NCI-H2227 treated with DMSO at 0.1 percent for 48 hours (cell line): ENCODE measurements at places on chromosomes 7 and 10.
A peak's percentile ranks its signal among the peaks of the same experiment; 100 is the strongest.

- no peak for DNase-seq
Observed at GRCh38 chr10:15642095-15642494, 77.6 kb downstream of the ITGA8 start.

- DNase-seq, result no peak
Observed at GRCh38 chr7:130400120-130400572, 19.9 kb downstream of the CPA1 start.

DNA sequence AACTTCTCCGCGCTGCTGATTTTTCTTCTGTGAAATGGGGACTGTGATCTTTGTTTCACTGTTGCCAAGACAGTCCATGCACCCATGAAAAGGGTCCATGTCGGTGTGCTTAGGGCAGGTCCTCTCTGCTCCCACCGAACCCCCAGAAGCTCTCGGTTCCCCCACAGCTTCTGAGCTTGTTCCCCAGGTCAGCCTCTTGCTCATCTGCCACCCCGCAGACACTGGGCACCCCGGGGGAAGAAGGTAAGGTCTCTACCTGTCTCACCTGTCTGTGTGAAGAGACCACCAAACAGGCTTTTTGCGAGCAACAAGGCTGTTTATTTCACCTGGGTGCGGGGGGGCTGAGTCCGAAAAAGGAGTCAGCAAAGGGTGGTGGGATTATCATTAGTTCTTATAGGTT lies 66.2 kb upstream of the NANOS1 start:
- no peak for DNase-seq

- DNase-seq, result no peak
Observed at GRCh38 chr7:4167385-4167910, 514.6 kb upstream of the FOXK1 start.

- no peak for DNase-seq
Observed at GRCh38 chr7:100632951-100633717, 8.2 kb downstream of the TFR2 start.

DNA sequence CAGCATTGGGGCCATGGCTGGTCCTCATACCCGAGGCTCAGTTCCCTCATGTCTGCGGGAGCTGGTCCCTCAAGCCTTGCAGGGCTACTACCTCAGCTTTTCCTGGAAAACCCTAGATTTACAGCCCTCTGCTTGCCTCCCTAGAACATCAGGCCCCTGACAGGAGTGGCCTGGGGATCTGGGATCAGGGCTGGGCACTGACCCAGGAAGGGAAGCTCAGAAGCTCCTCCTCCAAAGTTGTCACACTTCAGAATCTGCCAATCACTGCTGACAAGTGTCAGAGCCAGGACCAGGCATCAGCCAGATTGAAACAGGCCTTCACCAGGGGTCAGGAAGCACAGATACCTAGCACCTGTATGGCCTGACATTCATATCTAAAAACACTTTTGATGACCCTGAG lies 115.2 kb downstream of the GRID1 start:
- no peak for DNase-seq

- DNase-seq, result peak; percentile 78
Observed at GRCh38 chr7:99997545-99998137, 17.8 kb upstream of the ZKSCAN1 start.

- no peak for DNase-seq
Observed at GRCh38 chr7:94410413-94411187, 15.9 kb downstream of the COL1A2 start.

GRCh38 chr7:52447581-52448180 lies 587.8 kb upstream of the POM121L12 start:
- DNase-seq, result no peak

DNA sequence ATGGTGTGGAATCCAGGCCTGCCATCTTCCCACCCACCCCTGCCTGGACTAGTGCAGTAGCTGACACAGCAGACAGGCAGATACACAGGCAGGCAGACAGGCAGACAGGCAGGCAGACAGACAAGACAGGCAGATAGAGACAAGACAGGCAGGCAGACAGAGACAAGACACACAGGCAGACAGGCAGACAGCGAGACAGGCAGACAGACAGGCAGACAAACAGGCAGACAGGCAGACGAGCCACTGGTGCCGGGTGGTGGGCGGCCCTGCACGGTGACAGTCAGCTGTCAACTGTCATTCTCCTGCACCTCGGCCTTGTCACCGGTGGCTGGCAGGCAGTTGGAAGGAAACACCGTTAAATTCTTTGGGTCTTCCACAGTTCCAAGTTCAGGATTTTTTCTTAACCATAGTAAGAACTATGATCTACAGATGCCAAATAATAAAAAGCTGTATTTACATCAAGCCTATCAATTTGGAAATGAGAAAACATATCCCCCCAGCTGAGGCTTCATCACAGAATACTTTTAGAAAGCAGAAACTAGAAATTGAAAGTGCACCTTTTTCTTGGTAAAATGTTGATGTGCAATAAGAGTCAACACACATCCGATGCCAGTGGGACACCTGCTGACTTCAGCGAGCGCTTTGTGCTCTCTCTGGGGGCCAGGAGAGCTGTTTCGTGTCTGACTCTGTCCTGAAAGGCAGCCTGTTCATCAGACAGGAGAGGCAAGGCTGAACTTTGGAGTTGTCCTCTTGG lies 250.4 kb downstream of the DNAJB6 start:
- no peak for DNase-seq

DNA sequence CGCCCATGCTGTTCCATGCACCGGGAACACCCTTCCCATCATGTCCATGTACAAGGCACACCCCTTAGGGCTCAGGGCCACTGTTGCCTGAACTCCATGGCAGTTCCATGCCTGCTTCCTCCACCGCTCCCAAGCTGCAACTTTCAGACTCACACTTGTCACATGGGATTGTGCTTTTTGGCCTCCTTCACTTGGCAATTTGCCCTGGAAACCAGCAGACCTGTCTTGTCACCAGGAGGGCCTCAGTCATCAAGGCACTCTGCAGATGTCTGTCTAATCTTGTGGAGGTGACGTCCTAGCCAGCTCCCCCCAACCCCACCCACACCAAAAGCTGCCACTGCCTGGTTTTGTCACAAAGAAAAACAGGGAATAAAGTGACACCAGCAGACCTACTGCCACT lies 47.5 kb downstream of the CARD11 start:
- no peak for DNase-seq

DNA sequence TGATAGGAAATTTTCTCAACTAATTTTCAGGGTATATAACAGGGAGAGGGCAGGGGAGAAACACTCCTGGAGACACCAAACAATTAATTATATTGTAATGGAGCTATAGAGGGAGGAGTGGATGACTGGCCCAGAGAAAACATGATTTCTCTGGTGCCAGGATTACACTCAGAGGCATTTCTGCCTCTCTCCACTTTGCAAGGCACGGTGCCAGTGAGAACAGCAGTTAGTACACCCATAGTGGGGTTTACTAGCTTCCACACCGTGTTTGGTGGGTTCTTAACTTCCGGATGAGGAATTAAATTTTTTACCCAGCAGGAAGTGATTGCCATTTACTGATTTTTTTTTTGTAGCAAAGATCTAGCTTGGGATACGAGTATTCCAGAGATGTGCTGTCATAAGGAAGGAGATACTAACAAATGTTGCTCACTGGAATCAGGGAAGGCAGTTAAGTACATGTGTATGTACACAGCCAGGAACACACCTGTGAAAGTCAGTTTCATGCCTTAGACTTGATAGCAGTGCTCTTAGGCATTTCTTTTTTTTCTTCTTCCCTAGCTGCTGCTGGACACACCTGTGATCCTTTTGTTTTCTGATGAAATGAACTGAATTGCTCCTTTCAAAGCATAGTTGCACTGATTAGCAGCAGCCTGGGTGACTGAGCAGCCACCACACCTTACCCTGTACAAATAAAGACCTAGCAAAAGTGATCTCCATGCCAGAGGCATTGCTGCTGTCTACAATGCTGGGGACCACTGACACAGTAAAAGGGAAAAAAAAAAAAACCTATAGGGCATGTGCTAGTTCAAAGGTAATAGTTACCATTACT lies 58.1 kb downstream of the POLL start:
- no peak for DNase-seq

DNA sequence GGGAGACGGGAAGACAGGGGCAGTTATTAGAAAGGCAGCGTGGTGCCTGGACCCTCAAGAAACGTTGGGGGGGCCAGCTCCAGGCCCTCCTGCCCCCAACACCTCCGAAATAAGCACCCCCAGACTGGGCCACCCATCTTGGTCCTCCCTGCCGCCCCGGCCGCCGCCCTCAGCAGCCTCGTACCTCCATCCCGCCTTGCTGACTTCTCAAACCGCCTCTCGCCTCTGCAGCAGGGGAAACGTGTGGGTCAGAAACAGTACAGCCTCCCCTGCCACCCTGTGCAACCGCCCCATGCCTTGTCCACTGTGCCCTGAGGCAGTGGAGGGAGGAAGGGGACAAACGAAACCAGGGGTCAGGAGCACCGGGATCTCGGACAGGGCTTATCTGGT lies 7.2 kb downstream of the GIGYF1 start:
- no peak for DNase-seq

DNA sequence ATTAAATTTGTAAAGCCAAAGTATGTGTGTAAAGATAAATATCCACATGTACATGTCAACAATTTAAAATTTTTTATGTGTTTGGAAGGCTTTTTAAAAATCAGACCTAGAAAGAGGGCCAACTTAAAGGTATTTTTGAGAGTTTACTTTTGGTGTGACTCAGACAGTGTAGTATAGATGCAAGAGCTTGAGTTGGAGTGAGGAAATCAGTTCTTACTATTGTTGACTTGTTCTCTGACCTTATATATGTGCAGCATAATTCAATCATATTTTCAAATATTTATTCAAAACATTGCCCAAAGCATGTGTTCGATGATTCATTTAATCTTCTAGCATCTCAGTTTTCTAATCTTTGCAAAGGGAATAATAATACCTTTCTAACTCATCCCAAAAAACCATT lies 243.7 kb upstream of the PRKCQ start:
- no peak for DNase-seq

- no peak for DNase-seq
Observed at GRCh38 chr7:31146030-31146429, 93.9 kb downstream of the ADCYAP1R1 start.

- DNase-seq, result no peak
Observed at GRCh38 chr7:122858320-122858719, 27.9 kb downstream of the CADPS2 start.

- DNase-seq, result no peak
Observed at GRCh38 chr7:37009125-37009675, 284.9 kb upstream of the AOAH start.

DNA sequence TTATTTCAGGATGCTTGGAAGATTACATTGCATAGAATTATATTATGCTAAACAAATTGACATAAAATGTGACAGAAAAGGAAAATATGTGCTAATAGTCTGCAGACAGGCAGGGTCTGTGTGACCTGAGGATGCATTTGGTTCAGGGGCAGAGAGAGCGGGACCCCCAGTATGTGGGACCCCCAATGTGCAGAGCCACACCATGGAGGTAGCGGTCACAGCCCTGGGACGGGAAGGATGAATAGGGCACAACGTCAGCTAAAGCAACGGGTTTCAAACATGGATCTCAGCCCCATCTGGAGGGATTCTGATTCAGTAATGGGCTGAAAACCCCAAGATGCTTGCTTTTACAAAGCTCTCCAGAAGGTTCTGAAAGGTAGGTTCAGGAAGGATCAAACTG lies 251.8 kb upstream of the ADARB2 start:
- no peak for DNase-seq

- DNase-seq, result no peak
Observed at GRCh38 chr10:120657371-120657770, 193.8 kb upstream of the WDR11 start.

GRCh38 chr7:96034940-96035727 lies 262.8 kb downstream of the DYNC1I1 start:
- DNase-seq, result no peak

GRCh38 chr10:10658172-10658785 lies 359.4 kb upstream of the CELF2 start:
- no peak for DNase-seq

GRCh38 chr10:49594594-49594993 lies 15.5 kb upstream of the SLC18A3 start:
- DNase-seq, result peak; percentile 55

GRCh38 chr7:25996006-25996408 lies 156.0 kb upstream of the NFE2L3 start:
- no peak for DNase-seq

DNA sequence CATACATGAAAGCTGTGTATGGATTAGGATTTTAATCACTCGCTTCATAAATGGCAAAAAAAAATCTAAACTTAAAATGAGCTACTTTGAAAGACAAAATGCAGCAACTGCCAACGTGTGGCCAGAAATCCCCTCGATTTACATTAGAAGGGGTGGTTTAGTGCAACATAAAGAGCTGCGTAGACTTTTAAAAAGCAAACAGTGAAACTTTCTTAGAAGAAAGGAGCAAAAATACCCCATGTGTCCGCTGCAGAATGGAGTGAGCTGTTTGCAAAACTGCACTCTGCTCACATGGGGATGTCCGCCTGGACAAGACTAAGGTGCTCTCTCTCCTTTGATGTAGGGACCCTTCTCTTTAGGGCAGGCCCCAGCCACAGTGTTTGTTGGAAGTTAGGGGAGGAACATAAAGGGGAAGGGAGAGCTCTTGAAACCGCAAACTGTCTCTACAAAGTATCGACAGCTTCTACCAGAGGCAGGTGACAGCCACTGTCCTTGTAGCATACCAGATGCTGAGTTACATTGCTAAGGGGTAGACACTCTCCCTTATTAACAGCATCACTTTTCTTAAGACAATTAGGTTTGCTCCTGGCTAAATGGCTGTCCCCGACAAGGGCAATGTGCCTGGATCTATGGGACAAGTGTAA lies 528.1 kb downstream of the KCNMA1 start:
- DNase-seq, result no peak

GRCh38 chr7:138195151-138195571 lies 118.9 kb downstream of the AKR1D1 start:
- no peak for DNase-seq

- DNase-seq, result no peak
Observed at GRCh38 chr7:108515013-108515412, 10.9 kb downstream of the PNPLA8 start.

DNA sequence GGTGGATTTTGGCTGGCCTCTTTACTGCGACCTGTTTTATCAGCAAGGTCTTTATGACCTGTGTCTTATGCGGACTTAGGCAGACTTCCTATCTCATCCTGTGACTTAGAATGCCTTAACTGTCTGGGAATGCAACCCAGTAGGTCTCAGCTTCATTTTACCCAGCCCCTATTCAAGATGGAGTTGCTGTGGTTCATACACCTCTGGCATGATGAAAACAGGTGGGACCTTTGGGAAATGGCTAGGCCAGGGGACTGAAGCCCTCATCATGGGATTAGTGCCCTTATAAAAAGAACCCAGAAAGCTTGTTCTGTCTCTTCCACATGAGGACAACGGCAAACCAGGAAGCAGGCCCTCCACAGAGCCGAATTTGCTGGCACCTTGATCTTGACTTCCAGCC lies 172.1 kb upstream of the MYO3A start:
- no peak for DNase-seq
